ENCODE measurements at places on chromosomes 11 and 22.
A peak's percentile ranks its signal among the peaks of the same experiment; 100 is the strongest.

DNA sequence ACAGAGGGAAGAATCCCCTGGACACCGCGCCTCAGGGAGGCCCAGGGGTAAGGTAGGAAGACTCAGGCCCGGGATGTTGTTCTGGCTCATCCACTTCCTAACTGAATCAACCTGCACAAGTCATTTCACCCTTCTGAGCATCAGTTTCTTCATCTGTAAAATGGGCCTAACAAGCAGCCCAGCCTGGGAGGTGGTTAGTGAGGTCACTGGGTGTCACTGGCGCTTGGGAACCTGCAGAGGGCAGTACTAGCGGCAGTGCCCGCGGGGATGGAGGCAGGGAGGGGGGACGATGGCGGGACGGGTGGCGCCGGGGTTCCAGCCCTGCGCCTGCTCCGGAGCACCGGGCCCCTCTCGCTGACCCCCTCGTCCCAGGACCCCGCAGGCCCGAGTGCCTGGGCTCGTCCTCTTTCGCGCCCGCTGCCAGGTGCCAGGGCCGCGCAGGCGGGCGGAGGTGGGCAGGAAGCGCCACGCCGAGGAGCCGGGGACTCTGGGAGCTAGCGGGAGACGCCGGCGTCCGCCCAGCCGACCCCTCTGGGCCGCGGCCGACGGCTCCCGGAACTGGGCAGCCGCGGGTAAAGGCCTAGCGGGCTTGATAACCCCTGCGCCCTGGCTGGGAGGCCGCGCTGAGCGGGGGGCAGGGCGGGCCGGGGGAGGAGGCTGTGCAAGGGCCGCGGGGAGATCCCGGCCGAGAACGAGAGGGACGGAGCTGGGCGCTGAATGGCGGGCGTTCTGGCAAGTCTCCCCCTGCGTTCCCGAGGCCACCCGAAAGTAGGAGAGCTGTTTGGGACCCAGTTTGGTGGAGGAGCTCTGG, at the start of gene NLRX1:
Gene NLRX1 (plus strand): TSS at position 255 of the 811 bp plus-strand sequence. CDS start 2,679 bp downstream, outside the sequence.
- DNase-seq, result peak; percentile 80

DNA sequence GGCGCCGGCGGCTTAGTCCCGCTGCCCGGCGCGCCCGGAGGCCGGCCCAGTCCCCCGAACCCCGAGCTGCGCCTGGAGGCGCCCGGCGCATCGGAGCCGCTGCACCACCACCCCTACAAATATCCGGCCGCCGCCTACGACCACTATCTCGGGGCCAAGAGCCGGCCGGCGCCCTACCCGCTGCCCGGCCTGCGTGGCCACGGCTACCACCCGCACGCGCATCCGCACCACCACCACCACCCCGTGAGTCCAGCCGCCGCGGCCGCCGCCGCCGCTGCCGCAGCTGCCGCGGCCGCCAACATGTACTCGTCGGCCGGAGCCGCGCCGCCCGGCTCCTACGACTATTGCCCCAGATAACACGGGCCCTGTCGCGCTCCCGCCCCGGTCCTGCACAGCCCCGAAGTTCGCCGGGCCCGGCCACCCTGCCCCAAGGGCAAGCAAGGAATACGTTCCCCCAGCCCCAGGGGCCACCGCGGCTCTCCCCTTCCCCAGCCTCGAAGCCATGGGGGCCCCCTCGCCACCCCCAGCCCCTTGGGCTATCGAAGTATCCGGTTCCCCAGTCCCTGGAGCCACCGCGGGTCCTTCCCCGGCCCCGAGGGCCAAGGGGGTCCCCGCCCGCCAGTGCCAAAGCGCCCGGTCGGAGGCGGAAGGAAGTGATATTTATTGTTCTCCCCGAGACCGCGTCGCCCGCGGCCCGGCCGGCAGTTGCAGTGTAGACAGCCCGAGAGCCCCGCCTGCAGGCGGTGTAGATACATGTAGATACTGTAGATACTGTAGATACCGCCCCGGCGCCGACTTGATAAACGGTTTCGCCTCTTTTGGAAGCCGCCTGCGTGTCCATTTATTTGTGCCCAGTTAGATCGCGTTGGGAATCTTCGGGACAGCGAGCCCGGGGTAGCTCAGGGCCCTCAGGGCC, 6.2 kb downstream of the TBX1 start:
- DNase-seq, result no peak

DNA sequence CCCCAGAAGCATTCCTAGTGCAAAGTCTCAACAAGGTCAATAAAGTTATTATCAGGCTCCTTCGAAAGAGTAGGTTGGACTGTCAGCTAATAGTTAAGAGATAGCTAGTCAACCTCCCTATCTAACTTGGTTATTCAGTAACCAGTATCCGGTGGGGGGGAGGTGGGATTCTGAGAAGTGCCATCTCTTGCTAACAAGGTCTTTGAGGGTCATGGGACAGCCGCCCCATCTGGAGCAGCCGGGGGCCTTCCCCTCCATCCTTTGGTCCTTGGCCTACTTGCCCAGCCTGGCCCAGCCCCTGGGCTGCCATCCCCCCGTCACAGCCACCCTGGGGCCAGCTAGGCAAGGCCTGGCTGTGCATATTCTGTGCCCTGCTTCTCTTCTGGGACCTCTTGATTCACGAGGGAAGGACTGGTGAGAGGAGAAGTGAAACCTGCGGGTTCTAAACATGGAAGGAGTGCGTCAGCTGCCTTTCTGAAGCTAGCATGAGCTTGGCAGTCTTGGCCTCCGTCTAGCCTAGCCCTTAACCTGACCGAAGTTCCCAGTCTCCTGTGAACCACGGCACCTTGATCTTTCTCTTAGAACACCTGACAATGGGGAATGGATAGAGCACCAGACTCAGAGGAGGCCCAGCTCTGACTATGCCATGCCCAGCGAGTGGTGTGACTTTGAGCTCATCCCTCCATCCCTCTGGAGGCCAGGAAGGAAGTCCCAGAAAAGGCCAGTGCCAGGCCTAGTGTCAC, 9.3 kb downstream of the SLC37A2 start:
- no peak for DNase-seq

DNA sequence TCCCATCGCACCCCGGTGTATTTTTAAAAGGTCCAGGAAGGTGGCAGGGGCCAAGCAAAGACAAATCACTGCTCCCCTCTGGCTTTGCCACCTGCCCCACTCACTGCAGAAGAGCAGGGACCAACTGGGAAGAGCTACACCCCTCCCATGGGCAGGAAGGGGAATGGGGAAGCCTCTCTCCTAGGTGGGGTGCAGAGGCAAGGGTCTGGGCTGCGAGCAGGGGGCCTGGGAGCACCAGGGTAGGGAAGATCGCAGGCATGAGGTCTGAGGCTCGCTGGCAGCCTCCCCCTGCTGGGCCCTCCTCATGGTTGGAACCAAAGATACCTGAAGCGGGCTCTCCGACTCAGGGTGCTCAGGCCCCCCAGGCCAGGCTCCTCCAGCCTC, 36.8 kb downstream of the PISD start:
- no peak for DNase-seq

- DNase-seq, result no peak
Observed at GRCh38 chr11:130369141-130369691, 54.5 kb upstream of the ZBTB44 start.

DNA sequence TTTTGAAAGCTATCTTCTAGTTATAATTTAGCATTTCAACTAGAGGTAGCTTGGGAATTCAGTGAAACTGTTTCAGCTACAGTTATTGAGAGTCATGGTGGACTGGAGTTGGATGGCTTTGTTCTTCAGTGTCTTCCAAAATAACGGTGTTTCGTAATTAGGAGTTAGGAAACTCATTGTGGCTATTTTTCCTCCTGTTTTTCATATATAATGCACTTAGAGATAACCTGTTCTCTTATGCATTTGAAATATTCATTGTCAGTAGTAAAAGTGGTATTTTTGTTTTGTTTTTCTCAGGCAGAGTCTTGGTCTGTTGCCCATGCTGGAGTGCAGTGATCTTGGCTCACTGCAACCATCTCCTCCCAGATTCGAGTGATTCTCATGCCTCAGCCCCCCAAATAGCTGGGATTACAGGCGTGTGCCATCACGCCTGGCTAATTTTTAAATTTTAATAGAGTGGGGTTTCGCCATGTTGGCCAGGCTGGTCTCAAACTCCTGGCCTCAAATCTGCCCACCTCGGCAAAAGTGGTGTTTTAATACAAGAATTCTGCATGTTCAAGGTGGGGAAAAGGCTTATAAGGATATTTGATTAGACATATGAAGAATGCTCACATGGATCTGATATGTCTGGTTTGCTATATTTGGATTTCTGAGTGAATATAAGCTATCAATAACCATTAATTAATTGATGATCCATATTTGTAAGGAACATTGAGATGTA, 12.7 kb downstream of the PDHX start:
- DNase-seq, result no peak
